Neural crest cell (in vitro differentiated cells): ENCODE measurements at places on chromosomes 1 and 21. TPM values are rescaled to one million over a fixed set of nuclear protein-coding genes. Genes with fewer than 3 reads are reported as not detected.

DNA sequence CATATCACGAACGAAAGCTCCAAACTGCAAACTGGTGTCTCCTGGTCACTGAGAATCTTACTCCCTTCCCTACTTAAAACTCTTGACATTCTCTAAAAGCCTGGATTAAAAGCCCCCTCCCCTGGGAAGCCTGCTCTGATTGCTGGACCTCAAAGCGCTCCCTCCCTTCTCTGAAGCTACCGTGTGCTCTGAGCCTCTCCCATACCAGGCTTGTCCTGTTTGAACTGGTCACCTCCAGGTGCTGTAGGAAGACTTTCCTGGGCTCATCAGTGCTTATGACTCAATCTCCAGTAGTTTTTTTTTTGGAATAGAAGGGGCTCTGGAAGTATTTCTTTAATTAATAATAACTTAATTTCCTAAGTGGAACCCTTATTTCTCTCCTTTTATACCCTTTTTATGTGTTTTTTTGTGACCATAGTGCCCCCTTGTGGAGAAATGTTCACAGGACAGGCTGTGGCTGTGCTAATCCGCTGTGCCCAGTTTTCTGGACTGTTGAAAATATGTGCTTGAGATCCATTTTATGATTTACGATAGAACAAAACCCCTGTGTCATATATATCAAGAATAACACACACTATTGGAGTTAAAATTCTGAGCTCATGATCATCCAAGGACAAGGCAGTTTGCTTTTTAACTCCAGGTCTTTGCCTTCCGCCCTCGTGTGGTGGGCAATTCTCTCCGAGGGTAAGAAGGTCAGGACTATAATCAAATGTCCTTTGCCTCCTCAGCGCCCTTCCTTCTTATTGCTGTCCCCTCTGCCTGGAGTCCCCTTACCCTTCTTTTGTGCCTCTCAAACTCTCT lies 16.9 kb downstream of the MTARC1 start:
- no peak overlapping the region for H3K27ac ChIP-seq
- DNase-seq, result peak; percentile 50
- H3K4me3 ChIP-seq, result no peak overlapping the region
- H3K27me3 ChIP-seq, result no peaks in the 10 kb centered on the region
- peaks cover 2% of the 10 kb centered on the region for H3K36me3 ChIP-seq
- H3K4me1 ChIP-seq, result peaks cover 5% of the 10 kb centered on the region

- no peak for DNase-seq
- H3K27ac ChIP-seq, result no peak overlapping the region
- no peaks in the 10 kb centered on the region for H3K4me1 ChIP-seq
- no peaks in the 10 kb centered on the region for H3K36me3 ChIP-seq
- H3K4me3 ChIP-seq, result no peak overlapping the region
Measured at GRCh38 chr1:121483234-121483633, 298.5 kb downstream of the SRGAP2C start.

The SRSF11 gene
- total RNA-seq, result 244 and 245 TPM in 2 replicates

The GJA9 gene
- total RNA-seq, result not detected in 2 replicates

The TM2D1 gene
- total RNA-seq, result 19.3 and 23.9 TPM in 2 replicates

The SMIM1 gene
- total RNA-seq, result 3.8 and 4.7 TPM in 2 replicates

The KRTAP19-2 gene
- not detected in 2 replicates for total RNA-seq

The HJV gene
- total RNA-seq, result not detected in 2 replicates
